RWPE1 (cell line): ENCODE measurements at places on chromosomes 4 and X.

DNA sequence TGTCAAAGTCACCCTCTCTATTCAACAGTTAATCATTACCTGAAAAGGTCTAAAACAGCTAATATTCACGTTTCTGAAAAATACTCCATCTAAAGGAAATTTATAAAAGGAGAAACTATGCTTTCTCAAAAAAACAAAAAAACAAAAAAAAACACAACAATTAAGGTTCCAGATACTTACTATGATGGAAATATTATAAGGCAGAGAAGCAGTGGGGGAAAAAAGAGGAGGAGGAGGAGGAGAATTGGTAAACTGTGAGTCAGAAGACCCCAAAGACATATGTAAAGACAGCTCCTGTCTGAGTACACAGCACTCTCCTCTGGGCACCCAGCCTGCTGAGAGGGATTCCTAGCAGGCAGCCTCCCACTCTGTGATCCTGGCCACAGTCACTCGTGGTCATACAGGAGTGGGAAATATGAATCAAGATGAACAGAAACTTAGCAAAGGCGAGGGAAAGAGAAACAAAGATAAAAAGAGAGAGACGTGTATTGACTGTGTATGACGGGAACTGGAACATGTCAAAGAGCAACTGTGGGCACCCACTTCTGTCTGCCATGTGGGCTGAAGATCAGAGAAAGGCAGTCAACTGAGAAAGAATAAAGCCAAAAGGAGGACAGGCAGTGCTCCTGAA, 12.5 kb downstream of the KLHL15 start:
- no peak for DNase-seq

DNA sequence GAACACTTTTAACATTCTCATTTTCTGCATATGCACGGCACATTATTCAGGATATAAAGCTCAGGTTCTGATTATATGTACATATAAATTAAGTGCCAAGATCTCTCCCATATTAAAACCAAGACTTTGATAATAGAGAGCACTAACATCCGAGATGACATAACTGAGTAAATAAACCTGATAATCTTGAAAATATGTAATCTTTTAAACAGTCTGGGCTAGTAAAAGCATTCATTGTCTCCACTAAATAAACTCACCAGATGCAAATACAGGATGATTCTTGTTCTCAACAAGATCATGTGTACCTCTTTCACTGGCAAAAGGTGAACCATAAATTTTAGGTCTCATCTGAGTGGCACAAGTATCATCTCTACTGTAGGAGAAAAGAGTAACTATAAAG, 942.2 kb downstream of the TRAM1L1 start:
- no peak for DNase-seq

DNA sequence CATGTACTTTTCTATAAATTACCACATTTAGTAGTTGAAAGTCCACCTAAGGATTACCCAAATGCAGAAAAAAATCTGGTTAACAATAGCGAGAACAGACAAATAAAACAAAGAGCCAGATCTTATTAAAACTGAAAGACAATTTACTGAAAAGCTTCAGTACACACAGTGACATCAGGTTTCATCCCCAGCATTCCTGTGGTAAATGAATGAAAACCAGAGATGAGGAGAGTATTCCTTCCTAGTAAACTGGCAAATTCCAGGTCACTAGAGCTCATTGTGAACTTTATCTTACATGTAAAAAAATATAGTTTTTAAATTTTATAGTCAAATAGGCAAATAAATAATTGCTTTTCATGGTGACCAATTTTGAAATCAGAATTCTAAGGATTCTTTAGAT, 1290.5 kb downstream of the ADGRL3 start:
- DNase-seq: no peak

DNA sequence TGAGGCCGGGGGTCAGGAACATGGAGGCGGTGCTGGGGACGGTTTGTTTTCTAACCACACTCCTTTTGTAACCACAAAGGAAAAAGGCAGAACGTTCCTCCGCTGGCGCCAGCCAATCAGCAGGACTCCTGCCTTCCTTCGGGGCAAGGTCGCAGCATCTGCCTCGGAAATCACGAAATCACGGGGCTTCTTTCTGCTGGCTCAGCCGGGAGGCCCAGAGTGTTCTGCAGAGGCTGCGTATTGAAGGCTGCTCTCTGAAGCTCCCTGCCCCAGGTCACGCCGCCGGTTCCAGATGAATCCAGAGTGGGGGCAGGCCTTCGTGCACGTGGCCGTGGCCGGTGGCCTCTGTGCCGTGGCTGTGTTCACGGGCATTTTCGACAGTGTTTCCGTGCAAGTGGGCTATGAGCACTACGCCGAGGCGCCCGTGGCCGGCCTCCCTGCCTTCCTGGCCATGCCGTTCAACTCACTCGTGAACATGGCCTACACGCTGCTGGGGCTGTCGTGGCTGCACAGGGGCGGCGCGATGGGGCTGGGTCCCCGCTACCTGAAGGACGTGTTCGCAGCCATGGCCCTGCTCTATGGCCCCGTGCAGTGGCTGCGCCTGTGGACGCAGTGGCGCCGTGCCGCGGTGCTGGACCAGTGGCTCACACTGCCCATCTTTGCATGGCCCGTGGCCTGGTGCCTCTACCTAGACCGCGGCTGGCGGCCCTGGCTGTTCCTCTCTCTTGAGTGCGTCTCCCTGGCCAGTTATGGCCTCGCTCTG, 9.4 kb downstream of the TMEM187 start:
- DNase-seq: no peak

DNA sequence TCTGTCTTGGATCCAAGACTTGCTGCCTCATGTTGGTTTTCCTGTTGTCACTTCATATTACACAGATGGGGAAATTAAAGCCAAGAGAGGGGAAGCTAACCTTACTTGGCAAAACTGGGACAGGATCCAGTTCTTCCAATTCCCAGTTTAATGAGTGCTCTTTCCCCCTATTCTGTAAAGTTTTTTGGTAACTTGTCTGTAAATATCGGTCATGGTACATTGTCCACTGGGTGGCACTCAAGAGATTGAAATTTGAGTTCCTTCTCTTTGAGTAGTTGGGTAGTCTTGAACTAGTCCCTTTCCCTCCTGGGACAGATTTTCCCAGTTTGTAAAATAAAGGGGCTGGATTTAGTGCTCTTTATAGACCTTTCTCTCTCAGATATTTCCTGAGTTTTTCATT, 12.4 kb upstream of the EOLA2 start:
- DNase-seq: peak; percentile 9

- DNase-seq: no peak
Measured at GRCh38 chr4:113007151-113007550, 42.3 kb upstream of the ANK2 start.

DNA sequence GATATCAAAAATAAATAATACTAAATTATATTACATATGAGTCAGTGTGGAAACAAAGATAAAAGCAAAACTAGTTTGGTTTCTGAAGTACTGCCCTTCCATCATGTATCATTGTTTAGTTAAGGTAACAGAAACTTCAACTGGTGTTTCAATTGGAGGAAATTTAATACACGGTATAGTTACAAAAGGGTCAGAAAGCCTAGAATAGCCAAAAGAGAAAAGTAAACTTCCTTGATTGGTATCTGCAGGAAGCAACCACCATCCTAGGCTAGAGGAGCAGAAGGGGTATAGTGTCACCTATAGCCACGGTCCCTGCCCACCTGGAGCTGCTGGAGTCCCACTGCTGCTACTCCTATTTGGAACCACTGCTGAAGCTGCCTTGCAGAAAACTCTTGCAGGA, 185.6 kb downstream of the SLC7A11 start:
- no peak for DNase-seq

DNA sequence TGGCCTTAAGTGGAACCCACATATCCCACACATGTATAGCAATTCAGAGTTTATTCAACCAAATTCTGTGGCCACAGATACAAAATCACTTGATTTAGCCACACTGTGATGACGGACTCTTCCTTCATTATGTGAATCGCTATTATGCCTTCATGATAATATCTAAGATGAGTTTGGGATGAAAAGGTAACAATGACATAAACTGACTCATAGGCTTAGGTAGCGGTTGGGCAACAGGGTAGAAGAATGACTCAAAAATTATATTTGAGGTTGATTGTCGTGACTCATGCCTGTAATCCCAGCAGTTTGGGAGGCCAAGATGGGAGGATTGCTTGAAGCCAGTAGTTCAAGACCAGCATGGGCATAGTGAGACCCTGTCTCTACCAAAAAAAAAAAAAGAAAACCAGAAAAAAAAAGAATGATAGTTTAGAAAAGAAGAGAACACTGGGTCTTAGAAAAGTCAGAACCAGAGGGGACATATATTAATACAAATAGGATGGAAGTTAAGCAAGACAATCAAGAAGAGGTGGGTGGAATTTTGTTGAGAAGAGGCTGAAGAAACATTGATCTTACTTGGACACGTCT, 70.4 kb upstream of the USP9X start:
- peak; percentile 35 for DNase-seq

DNA sequence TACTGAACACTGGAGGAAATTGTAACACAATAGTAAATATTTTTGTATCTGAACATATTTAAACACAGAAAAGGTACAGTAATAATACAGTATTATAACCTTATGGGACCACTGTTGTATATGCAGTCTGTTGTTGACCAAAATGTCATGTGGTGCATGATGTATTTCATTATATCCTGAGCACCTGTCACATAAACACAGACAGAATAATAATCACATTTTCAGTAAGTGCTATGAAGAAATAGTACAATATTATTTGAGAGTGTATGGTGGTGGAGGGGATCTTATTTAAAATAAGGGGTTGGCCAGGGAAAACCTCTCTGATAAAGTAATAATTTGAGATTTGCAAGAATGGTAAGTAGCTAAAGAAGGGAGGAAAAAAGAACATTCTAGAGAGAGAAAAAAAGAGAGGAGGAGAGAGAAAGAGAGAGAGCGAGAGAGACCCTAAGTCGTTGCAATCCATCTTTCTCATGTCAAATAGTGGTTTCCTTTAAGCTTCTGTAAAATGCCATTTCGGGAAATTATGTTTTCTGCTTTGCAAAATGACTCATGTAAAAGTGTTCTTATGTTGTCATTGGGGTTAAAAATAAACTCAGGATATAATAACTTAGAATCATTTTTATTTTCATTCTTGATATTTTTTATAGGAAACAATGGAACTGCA, 19.3 kb upstream of the CLNK start:
- DNase-seq: no peak

GRCh38 chr4:4542774-4543485, 1.1 kb upstream of the STX18 start:
- no peak for DNase-seq

DNA sequence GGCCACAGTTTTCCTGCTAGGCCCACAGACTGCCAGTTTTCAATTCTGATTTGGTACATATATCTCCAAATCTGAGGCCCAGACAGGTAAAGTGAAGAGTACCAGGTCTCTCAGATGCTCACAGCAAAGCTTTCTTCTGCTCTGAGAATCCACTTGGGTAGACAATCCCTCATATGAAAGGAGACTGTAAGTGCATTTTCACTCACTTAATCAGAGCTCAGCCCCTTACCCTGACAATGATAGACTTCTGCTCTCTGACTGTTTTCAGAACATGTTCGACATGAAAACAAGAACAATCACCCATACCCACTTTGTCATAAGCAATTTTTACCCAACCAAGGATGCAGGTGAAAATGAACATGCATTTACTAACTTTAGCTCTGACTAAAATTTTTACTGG, 7.1 kb downstream of the GPRIN3 start:
- DNase-seq: no peak

GRCh38 chr4:37082912-37083311, 161.6 kb upstream of the NWD2 start:
- no peak for DNase-seq

- no peak for DNase-seq
Measured at GRCh38 chr4:157886645-157887044, 286.2 kb downstream of the GASK1B start.

- no peak for DNase-seq
Measured at GRCh38 chr4:152689615-152690501, 10.1 kb upstream of the TMEM154 start.

- no peak for DNase-seq
Measured at GRCh38 chr4:141513866-141514265, 122.5 kb upstream of the IL15 start.

- no peak for DNase-seq
Measured at GRCh38 chrX:12488771-12489170, 302.4 kb upstream of the PRPS2 start.

DNA sequence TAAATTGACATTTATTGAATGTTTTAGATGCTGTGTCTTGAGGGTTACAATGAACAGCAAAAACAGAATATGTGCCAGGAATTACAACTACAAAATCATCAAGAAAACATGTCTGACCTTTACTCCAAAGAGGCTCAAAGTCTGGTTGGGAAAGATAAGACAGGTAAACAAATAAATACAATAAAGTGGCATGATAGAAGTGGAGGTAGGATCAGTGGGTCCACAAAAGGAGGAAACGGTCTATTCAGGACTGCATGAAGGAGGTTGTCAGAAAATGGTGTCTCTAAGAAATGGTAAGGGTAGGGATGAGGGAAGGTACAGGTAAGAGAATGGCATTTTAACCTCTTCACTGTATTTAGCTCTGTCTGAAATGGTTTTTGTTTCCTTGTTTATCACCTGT, 3.8 kb downstream of the ARHGEF38 start:
- no peak for DNase-seq

DNA sequence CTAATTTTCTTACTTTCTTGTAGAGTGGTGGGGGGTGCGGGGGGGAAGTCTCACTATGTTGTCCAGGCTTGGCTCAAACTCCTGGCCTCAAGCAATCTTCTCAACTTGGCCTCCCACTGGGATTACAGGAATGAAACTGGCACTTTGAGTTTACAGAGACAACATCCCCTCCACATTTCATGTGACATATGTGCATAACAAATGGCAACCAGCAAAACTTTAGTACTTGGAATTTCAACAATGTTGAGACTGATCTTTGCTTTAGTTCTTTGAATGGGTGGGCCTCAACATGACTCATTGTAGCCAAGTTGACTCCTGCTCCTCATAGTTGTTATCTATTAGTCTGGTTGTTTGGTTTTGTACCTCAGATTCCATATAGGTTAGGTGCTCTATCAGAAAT, 11.4 kb upstream of the FMR1 start:
- no peak for DNase-seq

GRCh38 chr4:133324491-133324890, 175.4 kb downstream of the PCDH10 start:
- DNase-seq: no peak

GRCh38 chr4:187208651-187209050, 485.0 kb upstream of the FAT1 start:
- DNase-seq: no peak

GRCh38 chrX:96211953-96212352, 472.7 kb upstream of the DIAPH2 start:
- DNase-seq: no peak

DNA sequence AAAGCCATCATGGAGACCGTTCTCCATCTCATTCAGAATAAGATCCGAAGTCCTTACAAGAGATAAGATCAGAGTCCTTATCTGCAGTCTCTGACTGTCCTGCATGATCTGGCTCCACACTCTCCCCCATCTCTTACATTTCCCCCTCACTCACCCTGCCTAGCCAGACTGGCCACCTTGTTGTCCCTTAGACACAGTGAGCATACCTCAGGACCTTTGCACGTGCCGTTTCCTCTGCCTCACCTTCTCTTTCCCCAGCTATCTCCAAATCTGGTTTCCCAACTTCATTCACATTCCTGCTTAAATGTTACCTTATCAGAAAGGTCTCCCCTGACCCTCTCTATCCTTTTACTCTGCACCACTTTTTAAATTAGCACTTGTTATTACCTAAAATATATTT, 44.0 kb downstream of the KLHL5 start:
- DNase-seq: no peak

- no peak for DNase-seq
Measured at GRCh38 chr4:74464291-74464690, 19.4 kb downstream of the AREG start.

GRCh38 chr4:120431180-120431579, 364.5 kb upstream of the MAD2L1 start:
- DNase-seq: no peak
